Sigmoid colon (tissue), 7 donors: ENCODE measurements at places on chromosomes 3 and 15. TPM values are rescaled to one million over a fixed set of nuclear protein-coding genes. Genes with fewer than 3 reads are reported as not detected.

- DNase-seq: no peak
Observed at GRCh38 chr15:89077750-89078149, 10.5 kb upstream of the ABHD2 start.

- no peak for DNase-seq
Observed at GRCh38 chr3:46092702-46093080, 65.4 kb upstream of the XCR1 start.

- no peak for DNase-seq
Observed at GRCh38 chr3:179512378-179512777, 50.3 kb upstream of the ACTL6A start.

GRCh38 chr3:162978136-162978535 lies 1481.5 kb downstream of the OTOL1 start:
- DNase-seq: no peak

The PLXNB1 gene
- polyA plus RNA-seq: 10.2 TPM
